Esophagus squamous epithelium (tissue), 5 donors: ENCODE measurements at places on chromosomes 16 and 17.

DNA sequence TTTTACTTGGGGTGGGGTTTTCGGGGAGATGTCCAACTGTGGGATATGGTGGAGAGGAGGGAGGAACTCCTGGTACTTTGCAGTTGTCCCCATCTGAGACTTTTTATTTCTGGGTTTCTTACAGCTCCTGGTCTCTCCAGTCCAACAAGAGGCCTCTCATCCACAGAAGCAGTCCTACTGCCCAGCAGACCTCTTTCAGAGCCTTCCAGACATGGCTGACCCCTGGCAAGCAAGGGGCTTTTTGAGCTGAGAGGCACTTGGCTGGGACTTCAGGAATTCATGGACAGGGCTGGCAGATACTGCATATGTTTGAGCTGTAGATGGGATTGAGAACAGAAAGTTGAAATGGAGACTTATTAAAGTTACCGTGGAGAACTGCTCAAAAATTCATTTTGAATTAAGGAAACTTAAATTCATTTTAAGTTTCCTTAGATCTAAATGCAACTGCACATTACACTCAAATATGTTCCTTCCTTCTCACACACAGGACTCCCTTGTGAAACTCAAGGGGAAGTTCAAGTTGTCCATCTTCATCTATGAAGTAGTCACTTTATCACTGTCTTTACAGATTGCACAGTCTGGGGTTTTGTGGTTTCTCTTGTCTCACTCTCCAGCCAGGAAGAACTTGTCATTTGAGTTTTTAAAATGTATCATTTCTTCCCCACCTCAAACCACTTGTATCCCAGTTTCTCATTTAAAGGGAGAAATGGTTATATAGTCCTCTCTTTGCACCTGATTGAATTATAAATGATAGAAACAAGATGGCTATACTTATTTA lies 1.1 kb downstream of the LASP1NB start:
- DNase-seq, result no peak

DNA sequence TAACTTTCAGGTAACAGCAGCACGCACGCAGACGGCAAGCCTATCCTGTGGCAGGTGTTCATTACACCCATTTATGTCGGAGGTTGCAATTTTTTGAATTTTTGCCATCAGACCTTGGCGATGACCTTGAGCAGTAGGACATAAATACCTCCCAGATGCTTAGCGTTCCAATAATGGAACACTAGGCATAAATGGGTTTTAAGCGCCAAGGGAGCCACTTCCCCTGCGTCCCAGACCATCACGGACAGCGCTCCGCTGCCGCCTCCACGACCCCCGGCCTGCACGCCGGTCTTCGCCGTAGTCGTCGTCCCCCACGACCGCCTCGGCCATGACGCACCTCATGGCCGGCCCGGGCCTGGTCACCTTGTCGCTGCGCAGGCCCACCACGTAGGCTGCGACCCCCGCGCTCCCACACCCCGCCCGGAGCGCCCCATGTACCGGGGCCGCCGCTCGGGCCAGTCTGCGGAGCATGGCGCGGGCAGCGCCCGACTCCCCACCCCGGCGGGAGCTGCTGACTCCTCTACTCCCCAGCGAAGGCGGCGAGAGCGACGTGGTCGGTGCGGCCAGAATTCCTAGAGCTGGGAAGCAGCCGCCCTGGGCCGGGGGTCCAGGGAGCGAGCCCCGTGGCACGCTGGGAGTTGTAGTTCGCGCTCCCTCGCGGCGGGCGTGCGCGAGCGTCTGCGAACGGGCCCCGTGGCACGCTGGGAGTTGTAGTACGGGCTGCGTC lies 22.7 kb downstream of the TMEM235 start:
- no peak for DNase-seq

DNA sequence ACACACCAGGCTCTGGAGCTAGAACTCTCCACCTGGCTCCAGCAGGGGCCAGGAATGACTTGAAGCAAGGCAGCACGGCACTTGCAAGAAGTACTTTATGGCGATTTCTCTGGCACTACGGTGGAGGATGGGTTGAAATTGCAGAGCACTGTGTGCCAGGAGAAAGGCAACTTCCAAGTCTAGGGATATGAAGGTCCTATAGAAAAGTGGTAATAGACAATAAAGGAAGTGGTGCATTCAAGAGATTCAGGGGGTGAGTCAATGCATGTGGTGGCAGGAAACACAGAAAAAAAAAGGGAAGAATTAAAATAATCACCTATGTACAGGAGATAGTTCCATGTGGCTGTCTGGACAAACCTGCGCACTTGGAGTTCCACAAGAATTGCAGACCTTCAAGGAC lies 240.3 kb upstream of the DYNLRB2 start:
- no peak for DNase-seq

DNA sequence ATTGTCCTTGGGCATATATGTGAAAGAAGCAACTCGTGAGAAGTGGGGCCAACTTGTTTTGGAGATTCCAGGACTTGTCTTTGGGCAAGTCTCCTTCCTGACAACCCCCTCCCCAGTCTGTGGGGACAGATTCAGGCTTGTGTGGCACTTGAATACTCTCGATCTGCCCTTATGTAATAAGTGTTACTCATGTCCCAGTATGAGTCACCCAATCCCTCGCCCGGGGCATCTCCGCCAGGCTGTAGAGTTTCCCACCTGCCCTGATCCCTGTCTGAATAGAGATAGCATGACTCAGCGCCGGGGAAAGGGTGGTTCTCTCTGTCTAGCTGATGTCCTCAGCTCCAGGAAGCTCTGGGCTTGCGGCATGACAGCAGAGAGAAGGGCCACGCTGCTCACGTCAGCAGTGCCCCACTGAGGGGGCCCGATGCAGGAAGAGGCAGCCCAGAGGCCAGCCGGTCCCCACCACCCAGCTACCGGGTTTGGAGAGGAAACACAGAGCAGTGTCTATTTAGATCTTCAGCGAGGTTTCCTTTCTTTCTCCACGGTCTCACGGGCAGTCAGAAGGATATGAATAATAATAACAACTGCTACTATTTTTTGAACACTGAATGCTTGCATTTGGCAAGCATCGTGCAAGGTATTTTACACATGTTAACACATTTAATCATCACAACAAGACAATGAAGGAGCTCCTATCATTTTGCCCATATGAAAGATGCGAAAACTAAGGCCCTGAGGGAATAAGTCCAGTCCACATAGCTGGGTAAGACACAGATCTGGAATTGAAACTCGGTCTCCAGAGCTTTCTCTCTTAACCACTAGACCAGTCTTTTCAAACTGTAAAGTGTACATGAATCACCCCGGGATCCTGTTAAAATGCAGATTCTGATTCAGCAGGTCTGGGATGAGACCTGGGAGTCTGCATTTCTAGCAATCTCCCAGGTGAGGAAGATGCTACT lies 426.7 kb upstream of the MAF start:
- DNase-seq, result no peak

DNA sequence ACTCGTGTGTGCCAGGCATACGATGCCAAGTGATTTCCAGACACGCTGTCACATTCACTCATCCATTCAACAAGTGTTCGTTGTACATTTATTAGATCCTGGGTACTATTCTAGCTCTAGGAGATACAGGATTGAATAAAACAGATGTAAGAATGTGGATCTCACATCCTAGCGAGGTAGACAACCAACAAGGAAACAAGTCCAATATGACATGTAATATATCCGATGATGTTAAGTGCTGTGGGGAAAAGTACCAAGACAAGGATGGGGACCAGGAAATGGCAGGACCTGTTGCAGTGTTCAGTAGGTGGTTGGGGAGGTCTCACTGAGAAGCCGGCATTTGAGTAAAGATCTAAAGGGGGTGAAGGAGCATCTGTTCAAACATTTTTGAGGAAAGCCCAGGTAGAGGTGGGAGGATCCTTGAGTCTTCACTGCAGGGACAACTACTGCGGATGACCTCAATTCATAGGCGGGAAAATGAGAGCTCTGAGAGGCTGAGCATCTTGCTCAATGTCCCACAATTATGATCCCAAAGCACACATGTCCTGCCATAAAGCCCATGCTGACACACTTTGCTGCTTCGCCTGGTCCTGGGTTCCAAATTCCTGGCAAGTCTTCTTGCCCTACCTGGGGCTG lies 129.4 kb downstream of the ASIC2 start:
- no peak for DNase-seq

- no peak for DNase-seq
Observed at GRCh38 chr17:33964344-33964979, 290.6 kb upstream of the CCL2 start.
